ENCODE measurements at places on chromosomes 2 and 18.

DNA sequence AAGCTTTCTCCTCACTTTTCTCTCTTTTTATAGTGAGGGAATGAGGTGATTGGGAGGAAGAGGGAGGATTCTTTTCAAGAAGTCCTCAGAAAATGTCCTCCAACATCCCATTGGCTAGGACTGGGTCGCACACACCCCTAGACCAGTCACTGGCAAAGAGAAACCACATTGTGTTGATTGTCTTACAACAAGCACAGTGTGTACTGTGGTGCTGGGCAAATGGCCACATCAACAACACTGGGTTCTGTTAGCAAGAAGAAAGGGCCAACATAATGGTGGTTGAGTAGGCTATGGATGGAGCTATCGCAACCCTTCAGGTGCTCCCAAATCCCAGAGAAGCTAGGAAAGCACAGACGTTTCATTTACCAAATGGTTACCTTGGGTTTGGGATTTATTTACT lies 18.7 kb upstream of the PTPN4 start:
- no peak for DNase-seq

DNA sequence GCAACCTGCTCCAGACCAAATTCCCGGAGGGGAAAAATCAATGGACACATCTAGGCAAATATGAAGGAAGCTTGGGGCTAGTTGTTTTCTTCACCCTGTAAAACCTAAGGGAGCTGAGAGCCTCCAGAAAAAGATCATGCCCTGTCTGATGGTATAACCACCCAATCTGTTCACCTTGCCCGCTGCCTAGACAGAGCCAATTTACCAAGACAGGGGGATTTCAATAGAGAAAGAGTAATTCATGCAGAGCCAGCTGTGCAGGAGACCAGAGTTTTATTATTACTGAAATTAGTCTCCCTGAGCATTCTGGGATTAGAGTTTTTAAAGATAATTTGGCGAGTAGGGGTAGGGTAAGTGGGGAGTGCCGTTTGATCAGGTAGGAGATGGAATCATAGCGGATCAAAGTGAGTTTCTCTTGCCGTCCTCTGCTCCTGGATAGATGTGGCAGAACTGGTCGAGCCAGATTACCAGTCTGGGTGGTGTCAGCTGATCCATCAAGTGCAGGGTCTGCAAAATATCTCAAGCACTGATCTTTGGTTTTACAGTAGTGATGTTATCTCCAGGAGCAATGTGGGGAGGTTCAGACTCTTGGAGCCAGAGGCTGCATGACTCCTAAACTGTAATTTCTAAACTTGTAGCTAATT lies 35.1 kb upstream of the B4GALT6 start:
- DNase-seq = no peak

GRCh38 chr2:11024259-11024645 lies 112.5 kb downstream of the KCNF1 start:
- DNase-seq = no peak

GRCh38 chr2:161245671-161246070 lies 62.6 kb upstream of the PSMD14 start:
- no peak for DNase-seq

DNA sequence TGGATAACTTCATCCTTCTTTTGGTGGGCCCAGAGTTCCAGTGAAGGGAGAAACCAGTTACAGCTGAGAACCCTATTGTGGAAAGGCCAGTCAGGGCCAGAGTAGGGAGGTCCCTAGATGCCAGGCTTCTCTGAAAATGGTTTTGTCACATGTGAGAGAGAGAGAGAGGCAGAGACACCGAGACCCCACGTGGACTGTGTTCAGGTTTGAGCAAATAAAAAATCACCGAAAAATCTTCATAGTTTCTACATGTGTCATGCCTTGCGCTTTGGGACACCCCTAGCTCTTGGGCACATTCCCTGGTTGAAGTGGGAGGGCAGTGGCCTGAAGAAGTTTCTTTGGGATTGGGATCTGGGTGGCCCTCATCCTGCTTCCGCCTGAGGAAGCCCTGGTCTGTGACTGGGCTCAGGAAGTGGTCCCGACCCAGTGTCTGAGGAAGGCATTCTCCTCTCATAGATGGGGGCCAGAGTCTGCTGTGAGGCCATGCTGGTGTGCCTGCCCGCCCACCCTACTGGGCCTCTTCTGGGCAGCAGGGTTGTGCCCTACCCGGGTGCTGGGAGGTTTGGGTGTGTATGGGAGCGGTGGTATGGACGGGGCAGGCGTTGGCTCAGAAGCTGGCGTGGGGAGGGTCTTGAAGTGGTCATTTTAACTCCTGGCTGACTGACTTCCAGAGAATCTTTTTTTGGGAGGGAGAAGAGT lies 16.1 kb downstream of the NCK2 start:
- no peak for DNase-seq

DNA sequence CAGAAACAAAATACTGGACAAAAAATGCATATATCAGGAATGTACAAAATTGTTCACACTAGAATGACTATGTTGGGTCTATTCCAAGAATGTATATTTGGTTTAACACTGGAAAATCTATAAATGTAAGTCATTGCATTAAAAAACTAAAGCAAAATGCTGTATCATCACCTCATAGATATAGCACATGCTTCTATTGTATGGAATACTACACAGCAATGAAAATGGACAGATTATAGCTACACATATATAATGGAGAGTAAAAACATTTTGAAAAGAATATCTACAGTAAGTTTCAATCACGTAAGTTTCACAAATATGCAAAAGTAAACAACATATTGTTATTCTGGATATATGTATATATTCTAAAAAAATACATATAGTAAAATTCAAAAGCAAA lies 91.8 kb downstream of the ACVR1C start:
- no peak for DNase-seq

- no peak for DNase-seq
Observed at GRCh38 chr2:143754742-143755141, 625.5 kb downstream of the ARHGAP15 start.

GRCh38 chr18:9913151-9913525 lies 678 bp upstream of the VAPA start:
- DNase-seq = no peak

GRCh38 chr2:65566617-65567016 lies 134.2 kb upstream of the SPRED2 start:
- DNase-seq = no peak

DNA sequence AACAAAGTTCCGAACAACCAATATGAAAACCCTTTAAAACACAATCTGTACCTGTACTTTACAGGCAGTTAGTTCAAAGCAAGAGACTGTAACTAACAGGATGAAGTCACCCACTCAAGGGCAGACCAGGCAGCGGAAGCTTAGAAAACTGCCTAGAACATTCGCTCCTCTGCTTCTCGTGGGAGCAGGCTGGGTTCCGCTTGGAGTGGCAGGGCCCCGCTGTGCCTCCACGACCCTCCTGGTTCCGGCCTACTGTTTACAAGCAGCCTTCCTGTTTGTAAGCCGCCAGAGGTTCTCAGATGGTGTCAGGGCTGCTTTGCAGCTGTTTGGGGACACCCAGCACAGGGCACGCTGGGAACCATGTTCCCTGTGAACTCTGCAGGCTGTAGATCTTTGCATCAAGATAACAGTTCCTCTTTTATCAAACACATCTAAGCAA lies 31.3 kb downstream of the CIB4 start:
- DNase-seq = no peak

DNA sequence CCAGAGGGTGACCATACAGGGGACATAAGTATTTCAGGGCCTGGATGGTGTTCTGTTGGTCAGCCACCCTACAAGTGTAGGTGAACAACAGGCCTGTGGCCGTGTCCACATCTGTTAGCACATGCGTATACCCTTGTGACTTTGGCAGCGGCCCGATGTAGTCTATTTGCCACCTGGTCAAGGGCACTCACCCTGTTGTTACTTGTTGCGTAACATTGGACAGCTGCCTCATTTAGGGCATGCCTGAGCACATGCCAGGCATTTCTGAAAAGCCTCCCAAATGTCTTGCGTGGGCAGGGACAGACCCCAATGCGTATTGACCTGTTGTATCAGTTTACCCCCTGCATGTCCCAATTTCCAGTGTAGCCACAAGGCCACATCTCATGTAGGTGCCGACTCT lies 235.0 kb downstream of the MBD5 start:
- no peak for DNase-seq

- no peak for DNase-seq
Observed at GRCh38 chr2:225584796-225585195, 185.3 kb downstream of the NYAP2 start.

DNA sequence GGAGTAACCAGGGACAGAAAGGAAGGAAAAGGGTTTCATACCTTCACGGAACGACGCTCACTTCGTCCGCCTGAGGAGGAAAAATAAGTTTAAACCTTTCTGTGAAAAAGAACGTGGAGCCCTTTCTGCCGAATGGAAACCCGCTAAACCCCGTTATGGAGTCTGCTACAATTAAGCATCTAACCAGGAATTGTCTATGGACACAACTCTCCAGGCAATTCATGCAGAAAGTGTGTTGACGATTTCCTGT lies 528 bp upstream of the PPP4R3B start:
- peak; percentile 9 for DNase-seq

DNA sequence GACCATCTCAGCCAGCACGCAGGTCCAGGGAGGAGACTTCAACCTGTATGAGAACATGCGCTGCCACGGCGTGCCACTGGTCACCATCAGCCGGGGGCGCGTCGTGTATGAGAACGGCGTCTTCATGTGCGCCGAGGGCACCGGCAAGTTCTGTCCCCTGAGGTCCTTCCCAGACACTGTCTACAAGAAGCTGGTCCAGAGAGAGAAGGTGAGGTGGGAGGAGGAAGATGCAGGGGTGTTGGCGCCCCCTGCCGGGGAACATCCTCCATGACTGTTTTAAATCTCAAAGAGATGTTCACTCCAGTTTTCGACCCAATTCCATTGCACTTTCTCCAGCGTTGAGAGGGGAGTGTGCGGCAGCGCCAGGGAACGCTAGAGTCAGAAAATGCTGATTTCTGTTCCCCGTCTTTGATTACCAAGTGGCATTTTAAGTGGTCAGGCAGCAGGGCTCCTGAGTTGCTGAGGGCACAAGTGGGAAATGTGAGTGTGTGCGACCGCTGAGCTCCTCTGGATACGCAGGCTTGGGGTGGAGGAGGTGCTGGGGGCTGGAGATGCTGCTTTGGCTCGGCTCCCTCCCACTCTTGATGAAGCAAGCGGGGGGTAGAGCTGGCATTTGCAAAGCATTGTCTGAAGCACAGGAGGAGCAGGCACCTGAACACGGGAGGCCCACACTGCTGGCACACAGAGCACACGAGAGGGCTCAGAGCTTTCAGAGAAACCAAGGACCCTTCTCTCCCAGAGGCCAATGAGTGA lies 27.7 kb upstream of the MAPRE3 start:
- peak; percentile 50 for DNase-seq

GRCh38 chr18:36128907-36129299 lies 237 bp downstream of the SLC39A6 start:
- no peak for DNase-seq

DNA sequence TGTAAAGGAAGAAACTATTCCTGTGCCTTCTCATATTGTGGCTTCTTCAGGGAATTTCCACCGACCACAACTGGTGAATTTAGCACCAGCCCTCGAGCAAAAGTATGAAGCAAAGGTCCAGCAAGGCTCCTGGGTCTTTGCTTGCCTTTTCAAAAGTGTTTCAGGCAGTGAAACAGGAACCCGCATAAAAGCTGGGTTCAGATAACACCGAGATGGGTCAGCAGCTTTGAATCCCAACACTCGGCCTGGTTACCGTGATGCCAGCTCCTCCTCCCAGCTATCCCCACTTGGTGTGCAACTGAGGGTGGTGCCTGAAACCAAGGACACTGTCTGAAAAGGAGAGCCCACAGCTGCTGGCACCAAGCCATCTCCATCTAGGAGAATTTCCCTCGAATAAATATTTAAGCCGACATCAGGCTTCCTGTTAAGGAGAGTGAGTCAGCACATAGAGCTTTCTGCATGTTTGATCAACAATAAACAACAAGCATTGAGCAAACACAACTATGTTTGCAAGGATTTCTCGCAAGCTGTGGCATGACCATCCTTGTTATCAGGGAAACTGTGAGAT lies 69.5 kb downstream of the ANTXR1 start:
- no peak for DNase-seq

- DNase-seq = no peak
Observed at GRCh38 chr18:6616981-6617380, 112.5 kb upstream of the ARHGAP28 start.

GRCh38 chr18:59238385-59238784 lies 18.4 kb downstream of the GRP start:
- no peak for DNase-seq

DNA sequence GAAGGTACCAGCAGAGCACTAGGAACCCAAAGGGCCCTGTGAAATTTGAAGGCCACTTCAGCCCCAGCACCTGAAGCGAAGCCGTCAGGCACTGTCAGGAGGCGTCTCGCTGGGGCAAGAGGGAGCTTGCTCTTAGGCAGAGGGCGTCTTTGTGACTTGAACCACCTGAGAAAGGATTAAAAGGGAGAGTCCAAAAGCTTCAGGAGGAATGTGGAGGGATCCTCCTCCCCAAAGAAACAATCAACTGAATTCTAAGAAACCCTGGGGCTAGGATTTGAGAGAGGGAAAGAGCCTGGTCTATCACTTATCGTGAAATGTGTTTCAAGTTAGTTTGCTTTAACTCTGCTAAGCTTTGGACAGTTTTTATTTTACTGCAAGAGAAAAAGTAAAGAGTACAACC lies 324.9 kb upstream of the SOX11 start:
- no peak for DNase-seq

- no peak for DNase-seq
Observed at GRCh38 chr2:225468131-225468530, 68.6 kb downstream of the NYAP2 start.

DNA sequence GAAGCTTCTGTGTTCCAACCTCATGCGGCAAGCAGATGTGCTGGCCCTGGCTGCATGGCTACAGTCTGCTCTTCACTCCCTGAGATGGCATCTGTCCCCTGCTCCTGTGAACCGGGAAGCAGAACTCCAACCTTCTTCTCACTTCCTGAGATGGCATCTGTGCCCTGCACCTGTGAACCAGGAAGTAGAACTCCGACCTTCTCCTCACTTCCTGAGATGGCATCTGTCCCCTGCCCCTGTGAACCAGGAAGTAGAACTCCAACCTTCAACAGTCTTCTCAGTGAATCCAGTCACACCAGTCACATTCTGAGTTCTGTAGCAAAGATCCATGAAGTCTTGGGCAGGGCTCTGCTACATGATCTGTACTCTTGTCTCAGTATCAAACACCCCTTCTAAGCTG lies 887.2 kb upstream of the KLHL29 start:
- no peak for DNase-seq

GRCh38 chr2:109703798-109704197 lies 89.6 kb downstream of the SOWAHC start:
- DNase-seq = no peak

GRCh38 chr2:88933980-88934379 lies 242.5 kb downstream of the RPIA start:
- no peak for DNase-seq
